MCF 10A (cell line): ENCODE measurements at places on chromosomes 11 and 22.

- no peaks in the 10 kb centered on the region for H3K36me3 ChIP-seq
- H3K27ac ChIP-seq = no peak overlapping the region
- no peak overlapping the region for H3K4me3 ChIP-seq
- no peaks in the 10 kb centered on the region for H3K4me1 ChIP-seq
Observed at GRCh38 chr11:116339306-116340098, 433.3 kb downstream of the BUD13 start.

- peaks cover 84% of the 10 kb centered on the region for H3K36me3 ChIP-seq
- H3K27me3 ChIP-seq = no peaks in the 10 kb centered on the region
- H3K4me3 ChIP-seq = no peak overlapping the region
- DNase-seq = no peak
Observed at GRCh38 chr22:41870786-41871185, 37.9 kb downstream of the SREBF2 start.

GRCh38 chr11:103875855-103876510 is 160.5 kb upstream of the DDI1 start:
- H3K36me3 ChIP-seq = no peaks in the 10 kb centered on the region
- H3K4me1 ChIP-seq = peaks cover 5% of the 10 kb centered on the region
- no peak overlapping the region for H3K4me3 ChIP-seq
- H3K27ac ChIP-seq = no peak overlapping the region
- H3K27me3 ChIP-seq = no peaks in the 10 kb centered on the region

DNA sequence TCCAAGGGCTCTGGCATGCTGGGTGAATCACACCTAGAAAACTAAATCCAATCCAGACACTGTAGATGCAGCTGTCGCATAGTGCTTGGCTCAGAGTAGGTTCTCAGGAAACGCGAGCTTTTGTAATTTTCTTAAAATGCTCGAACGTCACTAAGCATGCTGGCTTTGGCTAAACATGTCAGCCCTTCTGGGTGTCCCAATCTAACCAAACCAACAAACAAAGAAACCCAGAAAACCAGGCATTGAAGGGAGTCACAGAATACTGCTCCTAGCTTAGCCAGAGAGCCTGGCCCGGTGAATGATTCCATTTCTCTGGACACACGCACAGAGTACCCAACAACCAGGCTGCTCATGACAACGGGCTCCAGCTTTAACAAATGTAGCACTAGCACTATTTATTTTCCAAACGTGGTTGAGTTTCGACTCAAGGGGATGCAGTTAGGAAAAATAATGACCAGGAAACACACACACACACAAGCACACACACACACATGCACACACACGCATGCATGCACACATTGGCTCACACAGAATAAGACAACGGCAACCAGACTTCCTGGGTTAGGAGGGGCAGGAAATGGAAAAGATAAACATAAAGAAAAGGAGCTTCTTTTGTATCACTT is 492.6 kb downstream of the MIAT start:
- H3K4me3 ChIP-seq = no peak overlapping the region
- H3K27ac ChIP-seq = no peak overlapping the region
- H3K4me1 ChIP-seq = peaks cover 15% of the 10 kb centered on the region
- H3K36me3 ChIP-seq = no peaks in the 10 kb centered on the region

DNA sequence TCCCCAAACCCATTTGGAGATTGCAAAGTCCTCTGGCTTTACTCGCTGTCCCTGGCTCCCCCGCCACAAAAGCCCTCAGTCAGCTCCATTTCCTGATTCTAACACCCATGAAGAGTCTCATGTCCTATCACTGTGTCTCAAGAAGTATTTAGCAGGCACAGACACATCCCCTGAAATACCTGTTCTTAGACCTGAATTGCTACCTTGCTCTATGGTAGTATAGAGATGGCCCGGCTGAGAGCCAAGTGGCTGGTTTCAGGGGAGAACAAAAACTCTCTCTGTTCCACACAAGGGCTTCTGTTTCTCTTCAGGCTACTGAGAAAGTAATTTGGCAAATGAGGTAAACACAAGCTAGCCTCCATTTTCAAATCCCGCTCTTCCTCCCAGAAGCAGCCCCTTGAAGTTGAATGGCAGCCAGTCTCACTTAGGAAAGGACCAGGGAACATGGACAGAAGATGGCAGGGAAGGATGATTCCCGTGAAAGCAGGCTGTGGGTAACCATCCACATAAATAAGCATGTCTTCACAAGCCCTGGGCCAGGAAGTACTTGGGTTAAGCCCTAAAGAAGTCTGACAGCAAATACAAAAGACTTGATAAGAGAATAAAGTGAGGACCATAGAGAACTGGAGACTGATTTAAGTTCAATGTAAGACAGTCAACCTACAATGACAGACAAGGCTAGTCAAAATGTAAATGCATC is 137.8 kb downstream of the C11orf58 start:
- no peak overlapping the region for H3K4me3 ChIP-seq
- no peak for DNase-seq
- H3K27me3 ChIP-seq = no peaks in the 10 kb centered on the region
- no peak overlapping the region for H3K27ac ChIP-seq
- no peaks in the 10 kb centered on the region for H3K36me3 ChIP-seq
- H3K4me1 ChIP-seq = peaks cover 3% of the 10 kb centered on the region

DNA sequence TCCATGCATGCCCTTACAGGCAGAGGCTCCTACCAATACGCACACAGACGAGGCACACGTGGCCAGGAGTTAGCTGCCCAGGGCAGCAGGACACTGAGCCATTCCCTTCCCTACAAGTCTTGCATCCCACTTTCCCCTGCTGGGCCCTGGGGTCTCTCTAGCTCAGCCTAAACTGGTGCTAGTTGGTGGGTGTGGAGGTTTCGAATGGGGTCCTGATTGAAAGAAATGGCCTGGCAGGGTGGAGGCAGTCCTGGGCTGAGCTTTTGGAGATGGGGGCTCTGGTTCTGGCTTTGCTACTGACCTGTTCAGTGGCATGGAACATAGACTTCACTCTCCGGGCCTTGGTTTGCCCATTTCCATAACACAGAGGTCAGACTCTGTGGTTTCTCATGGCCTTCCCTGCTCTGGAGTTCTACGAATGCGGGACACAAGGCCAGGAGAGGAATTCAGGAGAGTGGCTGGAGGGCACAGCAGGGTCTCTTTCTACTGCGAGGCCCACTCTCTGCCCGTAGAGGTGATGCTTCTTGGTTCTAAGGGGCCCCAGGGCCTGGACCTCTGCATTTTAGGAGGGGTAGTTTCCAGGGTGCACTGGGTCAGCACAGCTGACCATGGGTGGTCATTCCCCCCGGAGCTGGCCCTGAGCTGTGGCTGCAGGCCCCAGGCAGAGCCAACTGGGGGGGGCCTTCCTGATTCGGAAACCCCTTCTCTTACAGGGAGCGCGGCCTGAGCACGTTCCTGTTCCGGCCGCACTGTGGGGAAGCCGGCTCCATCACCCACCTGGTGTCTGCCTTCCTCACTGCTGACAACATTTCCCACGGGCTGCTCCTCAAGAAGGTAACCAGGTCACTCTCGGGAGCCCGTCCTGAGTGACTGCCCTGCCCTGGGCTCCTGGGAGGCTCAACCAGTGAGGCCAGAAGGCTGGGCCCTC is 40.0 kb downstream of the RNF141 start:
- DNase-seq = no peak
- H3K27ac ChIP-seq = no peak overlapping the region
- H3K27me3 ChIP-seq = no peaks in the 10 kb centered on the region
- peaks cover 6% of the 10 kb centered on the region for H3K4me1 ChIP-seq

DNA sequence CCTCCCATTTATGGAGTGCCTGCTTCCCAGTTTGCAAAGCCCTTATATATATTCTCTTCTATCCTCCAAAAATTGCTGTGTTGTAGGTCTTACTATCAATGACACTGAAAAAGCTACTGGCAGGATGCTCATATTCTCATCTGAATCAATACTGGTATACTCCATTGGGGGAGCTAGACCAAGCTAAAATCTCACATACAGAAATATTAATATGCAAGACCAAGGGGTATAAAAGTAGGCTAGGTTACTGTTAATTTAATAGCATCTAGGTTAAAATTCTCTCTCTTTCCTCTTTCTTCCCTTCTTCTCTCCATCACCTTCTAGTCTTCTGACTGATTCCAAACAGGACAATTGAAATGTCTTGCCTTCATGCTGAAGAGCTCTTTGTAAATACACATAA is 17.1 kb upstream of the BDNF start:
- no peak for DNase-seq
- no peaks in the 10 kb centered on the region for H3K27me3 ChIP-seq
- H3K36me3 ChIP-seq = no peaks in the 10 kb centered on the region

DNA sequence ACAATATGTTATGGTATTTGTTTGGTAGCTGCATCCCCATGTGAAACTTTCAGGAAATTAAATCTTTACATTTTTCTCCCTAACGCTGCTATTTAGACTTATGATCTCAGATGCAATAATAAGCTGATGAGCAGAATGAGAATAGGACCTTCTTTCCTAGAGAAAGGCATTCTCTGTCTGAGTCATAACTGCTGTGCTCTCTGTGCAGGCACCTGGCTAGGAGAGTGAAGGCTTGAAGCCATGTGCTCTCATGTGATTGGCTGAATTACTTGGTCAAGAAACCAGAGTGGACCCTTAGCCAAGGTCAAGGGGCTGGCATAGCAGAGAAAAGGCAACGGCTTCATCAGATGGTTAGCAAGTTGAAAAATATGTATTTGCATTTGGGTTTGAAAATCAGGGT is 185.0 kb downstream of the ADAMTS15 start:
- H3K27ac ChIP-seq = peak overlapping the region; percentile 59
- H3K36me3 ChIP-seq = no peaks in the 10 kb centered on the region
- H3K4me1 ChIP-seq = peaks cover 48% of the 10 kb centered on the region

GRCh38 chr11:125777309-125777708 is 1.3 kb downstream of the PATE2 start:
- H3K4me1 ChIP-seq = peaks cover 6% of the 10 kb centered on the region
- H3K36me3 ChIP-seq = no peaks in the 10 kb centered on the region
- no peak for DNase-seq
- no peak overlapping the region for H3K4me3 ChIP-seq
- no peaks in the 10 kb centered on the region for H3K27me3 ChIP-seq

- no peaks in the 10 kb centered on the region for H3K36me3 ChIP-seq
- no peak overlapping the region for H3K27ac ChIP-seq
- no peak for DNase-seq
- no peaks in the 10 kb centered on the region for H3K27me3 ChIP-seq
- no peak overlapping the region for H3K4me3 ChIP-seq
Observed at GRCh38 chr11:131138731-131139130, 222.5 kb upstream of the SNX19 start.

DNA sequence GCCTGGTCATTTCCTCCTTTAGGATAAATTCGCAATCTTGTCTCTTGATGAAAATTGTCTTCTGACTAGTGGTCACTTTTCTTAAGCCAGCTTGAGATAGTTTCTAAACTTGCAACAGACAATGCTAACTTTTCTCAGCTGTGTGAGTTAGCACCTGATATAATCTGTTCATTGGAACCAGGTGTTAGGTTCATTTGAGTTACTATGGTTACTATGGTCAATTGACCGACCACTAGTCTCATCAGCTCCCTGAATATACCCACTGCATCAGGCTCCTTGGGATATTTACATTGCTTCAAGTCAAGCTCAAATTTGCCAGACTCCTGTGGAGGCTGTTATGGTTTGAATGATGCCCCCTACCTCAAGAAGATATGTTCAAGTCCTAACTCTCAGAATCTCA is 54.5 kb downstream of the SC5D start:
- H3K4me1 ChIP-seq = no peaks in the 10 kb centered on the region
- no peak overlapping the region for H3K27ac ChIP-seq

DNA sequence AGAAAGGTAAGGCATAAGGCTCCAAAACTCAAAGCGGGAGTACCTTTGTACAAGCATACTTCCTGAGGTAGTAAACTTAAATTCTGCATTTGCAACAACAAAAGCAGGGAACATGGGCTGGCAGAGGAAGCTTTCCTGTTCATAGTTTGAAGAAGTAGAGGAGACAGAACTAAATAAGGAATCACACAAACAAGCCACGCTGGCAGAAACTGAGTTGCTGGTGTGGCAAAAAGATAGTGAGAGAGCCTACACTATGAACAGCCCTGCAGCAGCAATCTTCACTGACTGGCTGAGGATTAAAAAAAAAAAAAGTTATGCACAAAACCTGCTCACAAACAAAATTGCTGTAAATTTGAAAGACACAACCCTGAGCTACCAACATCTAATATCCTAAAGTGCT is 46.5 kb downstream of the FCHSD2 start:
- DNase-seq = no peak
- H3K4me1 ChIP-seq = no peaks in the 10 kb centered on the region
- H3K36me3 ChIP-seq = no peaks in the 10 kb centered on the region
- no peaks in the 10 kb centered on the region for H3K27me3 ChIP-seq
- H3K27ac ChIP-seq = no peak overlapping the region

DNA sequence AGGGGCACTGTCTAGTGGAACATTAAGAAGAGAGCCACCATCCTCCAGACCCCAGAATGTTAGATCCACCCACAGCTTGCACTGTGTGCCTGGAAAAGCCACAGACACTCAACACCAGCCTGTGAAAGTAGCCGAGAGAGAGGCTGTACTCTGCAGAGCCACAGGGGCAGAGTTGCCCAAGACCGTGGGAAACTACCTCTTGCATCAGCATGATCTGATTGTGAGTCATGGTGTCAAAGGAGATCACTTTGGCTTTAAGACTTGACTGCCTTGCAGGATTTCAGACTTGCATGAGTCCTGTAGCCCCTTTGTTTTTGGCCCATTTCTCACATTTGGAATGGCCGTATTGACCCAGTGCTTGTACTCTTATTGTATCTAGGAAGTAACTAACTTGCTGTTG is 115.9 kb upstream of the CCDC179 start:
- no peak overlapping the region for H3K4me3 ChIP-seq
- H3K4me1 ChIP-seq = no peaks in the 10 kb centered on the region
- no peak overlapping the region for H3K27ac ChIP-seq
- no peaks in the 10 kb centered on the region for H3K36me3 ChIP-seq
- H3K27me3 ChIP-seq = peaks cover 10% of the 10 kb centered on the region

GRCh38 chr11:70503468-70504221 is 105.3 kb downstream of the CTTN start:
- H3K36me3 ChIP-seq = no peaks in the 10 kb centered on the region
- no peaks in the 10 kb centered on the region for H3K27me3 ChIP-seq
- no peak overlapping the region for H3K27ac ChIP-seq
- no peak for DNase-seq
- H3K4me3 ChIP-seq = no peak overlapping the region
- H3K4me1 ChIP-seq = no peaks in the 10 kb centered on the region

GRCh38 chr11:117830072-117830471 is 5.5 kb upstream of the FXYD2 start:
- H3K27ac ChIP-seq = no peak overlapping the region
- H3K27me3 ChIP-seq = peaks cover 21% of the 10 kb centered on the region
- H3K36me3 ChIP-seq = no peaks in the 10 kb centered on the region
- DNase-seq = no peak
- H3K4me1 ChIP-seq = peaks cover 5% of the 10 kb centered on the region

- no peak overlapping the region for H3K27ac ChIP-seq
- H3K36me3 ChIP-seq = peaks cover 50% of the 10 kb centered on the region
- no peaks in the 10 kb centered on the region for H3K27me3 ChIP-seq
- no peak for DNase-seq
Observed at GRCh38 chr22:50436841-50437341, 37.9 kb downstream of the SBF1 start.

- H3K36me3 ChIP-seq = peaks cover 84% of the 10 kb centered on the region
- H3K4me3 ChIP-seq = no peak overlapping the region
- peak; percentile 21 for DNase-seq
- H3K4me1 ChIP-seq = no peaks in the 10 kb centered on the region
- H3K27ac ChIP-seq = no peak overlapping the region
Observed at GRCh38 chr11:73916435-73916834, 34.4 kb upstream of the DNAJB13 start.

GRCh38 chr11:34899633-34900016 is 16.6 kb downstream of the APIP start:
- H3K4me1 ChIP-seq = peaks cover 4% of the 10 kb centered on the region
- no peaks in the 10 kb centered on the region for H3K27me3 ChIP-seq
- H3K36me3 ChIP-seq = no peaks in the 10 kb centered on the region
- DNase-seq = peak; percentile 14

- H3K4me1 ChIP-seq = peaks cover 17% of the 10 kb centered on the region
- peak overlapping the region; percentile 88 for H3K27ac ChIP-seq
Observed at GRCh38 chr11:67118181-67118766, 789 bp upstream of the KDM2A start.
